ENCODE measurements at places on chromosomes 13 and 19.

DNA sequence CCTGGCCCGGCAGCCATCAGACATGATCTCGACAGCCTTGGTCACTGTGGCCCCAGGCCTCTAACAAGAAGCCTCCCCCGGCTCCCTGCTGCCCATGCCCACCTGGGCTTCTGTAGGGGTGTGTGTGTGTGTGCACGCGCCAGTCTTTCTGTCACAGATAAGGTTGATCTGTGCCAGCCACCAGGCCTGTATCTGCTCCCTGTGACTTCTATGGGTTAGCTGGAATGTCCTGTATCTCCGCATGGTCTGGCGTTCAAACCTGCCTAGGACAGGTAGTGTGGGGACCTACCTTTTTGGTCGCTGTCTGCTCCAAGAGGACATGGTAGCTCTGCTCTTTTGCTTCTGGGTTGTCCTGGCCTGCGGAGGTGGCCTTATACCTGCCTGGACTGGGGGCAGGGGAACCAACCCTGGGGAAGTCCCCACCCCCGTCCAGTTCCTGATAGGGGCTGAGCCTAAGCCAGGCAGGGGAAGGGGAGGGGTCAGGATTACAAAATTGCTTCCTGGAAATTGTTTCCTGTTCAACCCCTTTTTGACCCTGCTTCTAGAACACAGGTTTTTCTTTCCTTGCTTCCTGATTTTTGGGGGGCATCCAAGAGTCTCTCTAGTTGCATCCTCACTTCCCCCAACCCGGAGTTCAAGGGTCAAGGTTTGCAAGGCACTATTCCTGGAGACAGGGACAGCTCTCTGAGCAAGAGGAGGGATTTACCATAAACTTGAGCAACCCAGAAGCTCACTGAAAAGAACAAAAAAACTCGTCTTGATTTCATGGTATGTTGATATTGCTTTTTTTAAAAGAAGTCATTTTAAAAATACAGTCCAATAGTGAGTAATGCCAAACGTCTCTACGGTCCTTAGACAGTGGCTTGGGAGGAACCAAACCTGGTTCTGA is at the start of gene LRG1:
Gene LRG1, minus strand, starts transcription at position 344 of the 889 bp plus-strand sequence. Its CDS starts 23 bp downstream, at position 321.
- DNase-seq: no peak

DNA sequence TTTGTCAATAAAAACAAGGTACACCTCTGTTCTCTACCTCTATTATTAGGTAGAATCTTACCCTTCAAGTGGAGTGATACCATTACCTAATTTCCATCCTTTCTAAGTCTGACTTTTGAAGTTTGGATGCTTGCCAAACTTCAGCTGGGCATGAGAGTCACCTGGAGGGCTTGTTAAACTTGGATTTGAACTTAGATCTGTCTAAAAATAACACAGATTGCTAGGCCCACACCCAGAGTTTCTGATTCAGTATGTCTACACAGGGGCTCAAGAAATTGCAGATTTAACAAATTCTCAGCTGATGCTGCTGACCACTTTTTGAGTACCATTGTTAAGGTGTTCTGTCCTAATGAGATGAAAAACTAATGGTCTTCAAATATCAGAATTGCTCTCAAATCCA is 512.2 kb downstream of the LMO7 start:
- no peak for DNase-seq

DNA sequence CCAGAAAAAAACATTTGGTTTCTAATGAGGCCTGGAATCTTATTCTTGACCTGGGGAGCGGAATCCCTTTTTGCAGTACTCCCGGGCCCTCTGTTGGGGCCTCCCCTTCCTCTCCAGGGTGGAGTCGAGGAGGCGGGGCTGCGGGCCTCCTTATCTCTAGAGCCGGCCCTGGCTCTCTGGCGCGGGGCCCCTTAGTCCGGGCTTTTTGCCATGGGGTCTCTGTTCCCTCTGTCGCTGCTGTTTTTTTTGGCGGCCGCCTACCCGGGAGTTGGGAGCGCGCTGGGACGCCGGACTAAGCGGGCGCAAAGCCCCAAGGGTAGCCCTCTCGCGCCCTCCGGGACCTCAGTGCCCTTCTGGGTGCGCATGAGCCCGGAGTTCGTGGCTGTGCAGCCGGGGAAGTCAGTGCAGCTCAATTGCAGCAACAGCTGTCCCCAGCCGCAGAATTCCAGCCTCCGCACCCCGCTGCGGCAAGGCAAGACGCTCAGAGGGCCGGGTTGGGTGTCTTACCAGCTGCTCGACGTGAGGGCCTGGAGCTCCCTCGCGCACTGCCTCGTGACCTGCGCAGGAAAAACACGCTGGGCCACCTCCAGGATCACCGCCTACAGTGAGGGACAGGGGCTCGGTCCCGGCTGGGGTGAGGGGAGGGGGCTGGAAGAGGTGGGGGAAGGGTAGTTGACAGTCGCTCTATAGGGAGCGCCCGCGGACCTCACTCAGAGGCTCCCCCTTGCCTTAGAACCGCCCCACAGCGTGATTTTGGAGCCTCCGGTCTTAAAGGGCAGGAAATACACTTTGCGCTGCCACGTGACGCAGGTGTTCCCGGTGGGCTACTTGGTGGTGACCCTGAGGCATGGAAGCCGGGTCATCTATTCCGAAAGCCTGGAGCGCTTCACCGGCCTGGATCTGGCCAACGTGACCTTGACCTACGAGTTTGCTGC is at the start of gene ICAM4:
Gene ICAM4, plus strand, starts transcription at position 153 of the 935 bp plus-strand sequence. Its CDS starts 58 bp downstream, at position 211.
- DNase-seq: no peak

- no peak for DNase-seq
Measured at GRCh38 chr13:20363603-20364002, 131.5 kb upstream of the GJB6 start.

DNA sequence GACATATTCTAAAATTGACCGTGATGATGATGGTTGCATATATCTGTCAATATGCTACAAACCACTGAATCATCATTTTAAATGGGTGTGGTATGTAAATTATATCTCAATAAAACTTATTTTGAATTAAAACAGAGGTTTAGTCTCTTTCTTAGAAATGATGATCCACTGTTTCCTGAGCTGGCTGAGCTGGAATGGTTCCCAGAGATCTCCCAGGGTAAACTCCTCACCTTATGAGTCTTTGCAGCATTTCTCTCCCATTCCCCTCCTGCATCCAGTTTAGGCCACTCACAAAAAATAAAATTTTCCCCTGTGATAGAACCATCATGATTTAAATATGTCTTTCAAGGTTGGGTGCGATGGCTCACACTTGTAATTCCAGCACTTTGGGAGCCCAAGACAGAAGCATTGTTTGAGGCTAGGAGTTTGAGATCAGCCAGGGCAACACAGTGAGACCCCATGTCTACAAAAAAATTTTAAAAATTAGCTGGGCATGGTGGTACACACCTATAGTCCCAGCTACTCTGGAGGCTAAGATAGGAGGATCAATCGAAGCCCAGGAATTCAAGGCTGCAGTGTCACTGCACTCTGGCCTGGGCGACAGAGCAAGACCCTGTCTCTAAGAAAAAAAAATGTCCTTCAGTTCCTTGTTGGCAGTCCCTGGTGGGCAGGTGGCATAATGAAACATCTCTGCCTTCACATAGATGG is 46.1 kb downstream of the FLT1 start:
- no peak for DNase-seq

DNA sequence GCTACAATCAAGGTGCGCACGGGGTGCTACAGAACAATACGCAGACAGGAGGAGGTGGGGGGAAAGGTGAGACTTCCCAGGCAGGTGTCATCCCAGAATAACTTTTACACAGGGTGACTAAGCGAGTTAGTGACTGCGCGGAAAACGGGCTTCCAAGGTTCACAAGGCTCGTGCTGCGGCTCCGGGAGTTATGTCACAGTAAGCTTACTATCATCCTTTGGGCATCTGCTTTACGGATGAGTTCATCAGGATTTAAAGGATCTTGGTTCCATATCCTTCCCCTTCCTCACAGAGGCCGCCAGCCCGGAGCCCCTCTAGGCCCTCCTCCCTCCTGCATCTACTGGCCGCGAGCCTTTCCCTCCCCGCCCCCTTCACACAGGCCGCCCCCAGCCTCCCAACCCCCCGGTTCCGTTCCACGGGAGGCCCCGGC is 474 bp upstream of the IFT88 start:
- no peak for DNase-seq

- DNase-seq: peak; percentile 94
Measured at GRCh38 chr19:11324079-11324661, 15.3 kb downstream of the RAB3D start.

- DNase-seq: no peak
Measured at GRCh38 chr19:367963-368629, 23.5 kb upstream of the MIER2 start.

- DNase-seq: peak; percentile 97
Measured at GRCh38 chr13:44904967-44905366, 84.3 kb downstream of the NUFIP1 start.

GRCh38 chr19:41734156-41734555 is 21.2 kb upstream of the CEACAM6 start:
- DNase-seq: no peak

- peak; percentile 52 for DNase-seq
Measured at GRCh38 chr19:16446724-16447368, 24.9 kb downstream of the EPS15L1 start.

DNA sequence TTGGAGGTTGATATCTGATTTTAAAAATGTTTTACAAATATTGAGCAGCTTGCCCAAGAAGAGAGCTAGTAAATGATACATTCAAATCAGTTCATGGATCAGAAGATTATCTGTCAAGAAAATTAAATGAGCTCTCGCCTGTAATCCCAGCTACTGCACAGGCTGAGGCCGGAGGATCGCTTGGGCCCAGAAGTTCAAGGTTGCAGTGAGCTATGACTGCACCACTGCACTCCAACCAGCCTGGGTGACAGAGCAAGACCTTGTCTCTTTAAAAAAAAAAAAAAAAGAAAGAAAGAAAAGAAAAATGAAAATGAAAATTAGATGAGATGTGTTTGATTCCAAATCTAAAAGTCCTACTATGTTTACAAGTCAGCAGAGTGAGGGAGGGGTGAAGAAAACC is 2.4 kb downstream of the SPART start:
- no peak for DNase-seq

- no peak for DNase-seq
Measured at GRCh38 chr13:80716610-80717081, 375.7 kb upstream of the SPRY2 start.

- no peak for DNase-seq
Measured at GRCh38 chr13:114324334-114324733, 10.0 kb downstream of the CHAMP1 start.

GRCh38 chr13:110298505-110299282 is 8.3 kb downstream of the COL4A1 start:
- no peak for DNase-seq

DNA sequence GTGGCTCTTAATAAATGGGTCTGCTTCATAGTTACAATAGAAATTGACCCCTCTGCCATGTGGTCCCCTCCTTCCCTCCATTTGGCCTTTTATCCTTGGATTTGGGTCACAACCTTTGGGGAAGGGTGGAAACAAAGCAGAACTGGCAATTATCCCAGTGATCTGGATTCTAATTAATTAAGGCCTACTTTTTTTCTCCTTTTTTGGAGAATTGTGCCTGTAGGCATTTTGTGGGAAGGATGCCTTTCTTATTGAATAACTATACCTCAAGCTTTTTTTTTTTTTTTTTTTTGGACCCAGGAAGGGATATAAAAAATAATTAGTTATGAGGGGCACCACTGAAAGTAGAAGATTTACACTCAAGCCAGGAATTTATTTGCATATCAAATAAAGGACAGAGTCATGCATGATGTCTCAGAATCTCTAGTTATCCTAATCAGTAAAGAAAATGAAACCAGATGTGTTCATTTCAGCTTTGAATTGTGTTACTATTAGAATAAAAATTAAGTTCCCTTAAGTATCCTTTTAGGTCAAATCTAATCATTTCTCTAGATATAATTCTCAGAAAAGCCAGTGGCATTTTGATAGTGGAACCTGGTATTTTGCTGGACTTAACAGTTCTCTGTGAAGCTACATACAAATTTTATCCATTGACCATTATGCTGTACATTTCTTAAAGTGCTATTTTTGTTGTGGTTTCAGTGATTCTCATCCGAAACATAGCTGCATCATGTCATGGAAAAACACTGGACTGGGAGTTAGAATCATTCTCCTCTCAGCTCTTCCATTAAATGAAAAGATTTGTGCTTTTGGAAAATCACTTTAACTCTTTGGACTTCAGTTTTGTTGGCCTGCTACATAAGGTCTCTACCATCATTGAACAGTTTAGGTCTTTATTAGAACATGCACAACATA is 129.3 kb downstream of the KCNRG start:
- DNase-seq: no peak

DNA sequence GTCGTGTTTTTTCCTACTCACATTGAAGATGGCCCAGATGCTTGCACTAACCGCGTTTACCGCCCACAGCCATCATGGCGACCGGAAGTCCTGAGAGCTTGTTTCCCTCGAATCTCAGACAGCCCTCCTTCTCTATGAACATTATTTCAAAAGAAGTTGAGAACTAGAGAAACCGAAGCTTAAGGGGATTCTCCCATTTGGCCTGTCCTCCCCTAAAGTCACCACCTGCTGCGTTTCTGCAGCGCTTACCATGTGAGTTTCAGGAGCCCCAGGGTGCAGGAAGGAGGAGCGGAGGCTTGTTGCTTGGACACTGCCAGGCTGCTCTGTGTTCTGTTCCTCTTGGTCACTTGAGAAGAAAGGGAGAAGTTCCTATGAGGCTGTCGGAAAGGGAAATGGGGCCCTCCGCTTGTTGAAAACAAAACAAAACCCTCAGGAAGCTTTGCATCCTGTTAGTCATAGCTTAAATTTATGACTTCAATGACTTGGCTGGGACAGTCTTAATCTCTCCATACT is 6.2 kb downstream of the CARD8 start:
- no peak for DNase-seq

DNA sequence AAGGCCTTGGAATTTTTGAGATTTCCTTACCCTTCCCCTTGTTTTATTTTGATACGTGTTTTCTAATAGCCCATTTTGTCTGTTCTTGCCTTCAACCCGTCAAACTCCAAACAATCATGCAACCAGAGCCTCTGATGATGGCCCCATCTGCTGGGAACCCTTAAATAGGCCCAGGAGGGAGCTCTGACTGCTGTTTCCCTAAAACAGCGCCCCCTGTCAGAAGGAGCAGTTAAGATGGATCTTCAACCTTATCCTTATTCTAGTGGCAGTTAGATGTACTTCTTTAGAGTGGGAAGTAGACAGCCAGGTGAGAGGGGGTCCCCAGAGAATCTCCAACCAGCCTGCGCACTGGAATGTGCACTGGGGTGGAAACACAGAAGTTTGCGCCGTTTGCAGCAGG is 1031.0 kb upstream of the PCDH9 start:
- DNase-seq: no peak

DNA sequence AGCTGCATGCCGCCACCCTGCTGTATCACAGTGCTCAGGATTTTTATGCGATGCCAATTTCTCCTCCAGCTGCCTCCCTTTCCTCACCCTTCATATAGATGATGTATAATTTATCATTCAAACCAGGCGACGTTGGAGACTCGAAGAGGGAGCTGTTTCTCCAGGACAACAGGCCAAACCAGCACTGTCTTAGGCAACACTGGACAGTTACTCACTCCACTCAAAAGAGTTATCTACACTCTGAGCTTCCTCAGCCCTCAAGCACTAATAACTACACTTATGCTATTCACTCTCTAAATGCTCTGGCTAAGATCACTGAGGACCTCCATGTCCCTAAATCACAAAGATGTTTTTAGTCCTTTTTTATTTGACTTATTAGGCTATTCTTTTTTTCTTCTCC is 87.3 kb upstream of the RFC3 start:
- no peak for DNase-seq

- DNase-seq: no peak
Measured at GRCh38 chr13:75769141-75769905, 133.2 kb downstream of the LMO7 start.
